Body of pancreas (tissue), 4 donors: ENCODE measurements at places on chromosomes 16 and 17. TPM values are rescaled to one million over a fixed set of nuclear protein-coding genes. Genes with fewer than 3 reads are reported as not detected.
A peak's percentile ranks its signal among the peaks of the same experiment; 100 is the strongest.

Gene C16orf46
- total RNA-seq: 0.33 TPM

Gene EVPL
- 13.0 TPM for total RNA-seq

GRCh38 chr17:78828470-78829185, 12.0 kb downstream of the USP36 start:
- no peak for DNase-seq

GRCh38 chr17:1374431-1375177, 25.4 kb downstream of the YWHAE start:
- DNase-seq: no peak

Gene HSPB9
- 1.8 TPM for total RNA-seq

Gene SMIM5
- total RNA-seq: 5.2 TPM

Gene AKAP1
- 24.4 TPM for total RNA-seq

- DNase-seq: no peak
Measured at GRCh38 chr17:48439110-48439850, 9.3 kb upstream of the SKAP1 start.

Gene SNX11
- total RNA-seq: 5.4 TPM

DNA sequence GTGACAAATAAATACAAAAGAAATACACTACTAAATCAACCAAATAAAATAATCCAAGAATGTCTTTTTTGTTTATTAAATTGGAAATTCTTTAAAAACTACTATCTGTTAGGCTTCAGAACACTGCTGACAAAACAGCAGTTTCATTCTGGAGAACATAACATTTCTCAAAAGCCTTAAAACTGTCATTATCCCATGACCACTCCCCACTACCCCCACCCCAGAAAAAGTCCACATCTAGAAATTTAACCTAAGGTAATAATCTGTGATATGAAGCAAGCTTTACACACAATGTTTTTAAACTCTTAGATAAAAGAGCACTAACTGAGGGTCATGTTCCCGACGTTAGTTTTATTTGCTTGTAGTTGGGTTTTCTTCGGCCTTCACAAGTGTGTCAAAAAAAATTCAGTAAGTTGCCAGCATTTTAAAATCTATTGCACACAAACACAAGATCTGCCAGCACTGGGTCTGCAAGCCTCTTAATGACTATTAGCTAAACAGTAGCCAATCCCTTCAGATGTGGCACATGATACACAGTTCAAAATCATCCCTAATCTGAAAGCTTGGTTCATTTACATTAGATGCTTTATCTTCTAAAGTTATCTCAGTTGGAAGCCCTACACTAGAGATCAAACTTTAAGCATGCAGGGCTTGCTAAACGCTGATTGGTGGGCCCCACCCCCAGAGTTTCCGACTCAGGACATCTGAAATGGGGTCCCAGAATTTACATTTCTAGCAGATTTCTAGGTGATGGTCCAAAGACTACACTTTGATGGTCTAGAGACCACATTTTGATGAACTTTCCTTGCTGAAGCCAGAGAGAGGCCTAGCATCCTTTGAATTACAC, 75.2 kb downstream of the KANSL1 start:
- no peak for DNase-seq

DNA sequence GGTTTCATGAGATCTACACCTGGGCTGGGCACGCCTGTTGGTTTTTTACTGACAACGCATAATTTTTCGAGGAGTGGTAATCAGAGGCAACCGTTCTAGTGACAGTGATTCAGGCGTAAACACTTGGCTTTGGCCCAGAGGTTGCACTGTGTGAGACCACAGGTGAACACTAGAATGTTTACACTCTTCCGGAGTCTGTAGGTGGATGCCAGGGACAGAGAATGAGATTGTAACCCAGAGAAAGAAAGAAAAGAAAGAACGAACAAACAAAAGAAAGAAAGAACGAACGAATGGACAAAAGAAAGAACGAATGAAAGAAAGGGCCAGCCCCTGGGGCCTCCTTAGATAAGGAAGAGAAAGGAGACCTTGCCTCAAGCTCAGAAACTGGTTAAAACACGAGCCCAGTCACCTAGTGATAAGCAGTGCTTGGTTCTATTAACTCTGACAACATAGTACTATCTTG, 113.2 kb downstream of the PRKCB start:
- peak; percentile 14 for DNase-seq

DNA sequence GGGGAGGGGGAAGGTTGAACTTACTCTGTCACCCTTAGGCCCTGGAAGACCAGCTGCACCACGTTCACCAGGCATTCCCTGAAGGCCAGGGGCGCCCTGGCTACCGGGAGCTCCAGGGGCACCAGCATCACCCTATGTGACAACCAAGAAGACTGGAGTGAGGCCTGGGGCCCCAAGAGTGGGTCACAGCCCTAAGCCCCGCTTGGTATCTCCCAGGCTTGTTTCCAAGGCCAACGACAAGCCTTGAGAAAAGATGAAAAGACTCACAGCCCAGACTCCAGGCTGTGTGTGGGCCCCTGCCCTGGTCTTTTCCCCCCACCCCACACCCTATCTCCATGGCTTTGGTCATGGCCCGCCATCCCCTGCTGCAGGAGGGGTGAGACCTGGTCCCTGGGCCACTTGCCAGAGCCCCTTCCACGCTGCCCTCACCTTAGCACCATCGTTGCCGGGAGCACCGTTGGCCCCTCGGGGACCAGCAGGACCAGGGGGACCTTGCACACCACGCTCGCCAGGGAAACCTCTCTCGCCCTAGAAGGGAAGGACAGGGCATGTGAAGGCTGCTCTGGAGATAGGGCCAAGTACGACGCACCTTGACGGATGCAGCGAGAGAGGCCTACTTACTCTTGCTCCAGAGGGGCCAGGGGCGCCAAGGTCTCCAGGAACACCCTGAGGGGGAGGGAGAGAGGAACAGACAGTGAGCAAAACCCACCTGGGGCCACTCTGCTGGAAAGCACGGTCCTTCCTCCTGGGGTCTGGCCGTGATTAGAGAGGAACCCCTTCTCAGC, 9.9 kb downstream of the COL1A1 start:
- DNase-seq: no peak

- no peak for DNase-seq
Measured at GRCh38 chr17:60086818-60087591, 8.3 kb upstream of the HEATR6 start.

DNA sequence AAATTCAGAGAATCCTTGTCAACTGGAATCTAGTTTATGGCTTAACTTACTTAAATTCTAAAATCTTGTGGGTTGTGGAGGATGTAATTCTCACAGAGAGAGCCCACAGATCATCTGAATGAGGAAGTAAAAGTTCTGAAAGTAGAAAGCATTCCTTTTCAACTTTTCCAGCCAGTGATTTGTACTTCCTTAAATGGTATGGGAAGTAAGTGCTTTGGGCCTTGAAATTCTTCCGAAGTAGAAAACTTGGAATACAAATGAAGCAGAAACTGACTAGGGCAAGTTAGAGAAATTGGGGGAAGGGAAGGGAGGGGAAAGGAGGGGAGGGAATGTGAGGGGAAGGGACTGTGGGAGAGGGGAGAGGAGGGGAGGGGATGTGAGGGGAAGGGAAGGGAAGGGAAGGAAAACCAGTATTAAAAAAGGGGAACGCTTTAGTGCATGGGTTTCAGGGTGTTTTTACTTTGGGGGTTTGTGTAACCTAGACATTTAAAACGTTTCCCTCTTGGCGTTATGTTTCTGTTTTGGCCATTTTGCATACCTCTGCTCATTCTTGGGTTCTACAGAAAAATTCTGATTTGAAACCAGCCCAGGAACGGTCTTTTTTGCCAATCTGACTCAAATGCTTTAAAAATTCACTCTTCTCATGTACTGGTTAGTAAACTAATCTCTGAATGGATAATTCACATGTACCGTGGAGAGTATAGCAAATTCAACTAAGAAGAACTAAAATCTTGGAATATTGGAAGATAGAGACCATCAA, 15.5 kb upstream of the SNTB2 start:
- no peak for DNase-seq

Gene ST6GALNAC2
- 10.1 TPM for total RNA-seq

Gene CTRL
- 286 TPM for total RNA-seq

- DNase-seq: no peak
Measured at GRCh38 chr17:43014649-43015542, 7.3 kb downstream of the VAT1 start.

Gene WNT9B
- not detected for total RNA-seq

GRCh38 chr17:34675143-34675542, 95.8 kb downstream of the TMEM132E start:
- DNase-seq: no peak

DNA sequence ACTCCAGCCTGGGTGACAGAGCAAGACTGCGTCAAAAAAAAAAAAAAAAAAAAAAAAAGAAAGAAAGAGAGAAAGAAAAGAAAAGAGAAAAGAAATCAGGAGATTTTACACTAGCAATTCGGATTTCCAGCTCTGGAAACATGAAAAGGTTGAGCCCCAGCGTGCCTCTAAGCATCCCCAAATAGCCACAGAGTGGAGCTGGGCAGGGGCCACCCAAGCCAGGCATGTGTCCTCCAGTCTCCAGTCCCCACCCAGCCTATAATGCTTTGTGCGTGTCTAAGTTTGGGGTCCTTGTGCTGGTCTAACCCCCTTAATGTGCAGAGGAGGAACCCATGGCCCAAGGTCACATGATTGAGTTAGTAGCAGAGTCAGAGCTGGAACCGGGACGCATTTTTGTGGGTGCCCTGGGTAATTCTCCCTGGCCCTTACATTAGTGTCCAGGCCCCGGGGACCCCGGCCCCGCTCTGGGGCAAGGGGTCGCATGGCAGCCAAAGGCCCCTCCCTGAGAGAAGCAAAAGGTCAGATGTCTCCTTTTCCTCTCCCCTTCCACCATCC, 19.9 kb downstream of the ADAM11 start:
- no peak for DNase-seq

Gene CCDC137
- 21.4 TPM for total RNA-seq

GRCh38 chr16:67613808-67614207, 31.1 kb upstream of the CARMIL2 start:
- DNase-seq: peak; percentile 16

GRCh38 chr17:40533896-40534295, 31.4 kb downstream of the CCR7 start:
- no peak for DNase-seq

DNA sequence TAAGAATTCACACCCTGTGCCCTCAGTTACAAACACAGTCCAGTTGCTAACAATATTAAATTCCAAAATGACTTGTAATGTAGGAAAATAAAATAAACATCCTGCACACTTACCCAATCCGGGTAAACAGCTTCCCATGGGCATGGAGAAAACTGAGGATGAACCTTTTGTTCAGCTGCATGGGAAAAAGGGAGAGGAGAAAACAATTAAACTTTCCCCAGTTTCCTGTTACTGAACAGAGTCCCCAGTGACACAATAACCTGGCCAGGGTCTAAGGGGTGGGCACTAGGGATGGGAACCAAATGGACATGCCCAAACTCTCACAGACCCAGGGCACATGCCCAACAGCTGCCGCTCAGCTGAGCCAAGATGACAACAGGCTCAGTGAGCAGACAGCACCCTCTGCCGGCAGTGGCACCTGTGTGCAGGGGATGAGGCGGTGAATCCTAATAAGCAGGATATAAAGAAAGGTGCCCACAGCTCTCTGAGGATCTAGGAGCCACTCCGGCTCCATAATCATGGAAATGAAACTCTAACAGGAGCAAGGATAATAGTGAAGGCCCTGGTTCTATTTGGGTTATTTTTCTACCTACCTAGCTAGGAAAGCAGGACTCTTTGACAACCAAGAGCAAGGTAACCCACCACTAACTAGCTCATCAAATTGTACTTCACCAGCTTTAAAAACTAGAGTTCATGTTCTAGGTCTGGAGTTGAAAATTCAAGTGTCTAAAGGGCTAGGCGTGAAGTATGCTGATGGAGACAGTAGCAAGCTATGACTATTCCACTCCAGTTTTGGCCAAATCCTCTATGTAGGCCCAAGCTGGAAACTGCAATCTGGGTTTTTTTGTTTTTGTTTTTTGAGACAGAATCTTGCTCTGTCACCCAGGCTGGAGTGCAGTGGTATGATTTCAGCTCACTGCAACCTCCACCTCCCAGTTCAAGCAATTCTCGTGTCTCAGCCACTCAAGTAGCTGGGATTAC, 58.8 kb downstream of the SMG6 start:
- peak; percentile 84 for DNase-seq

DNA sequence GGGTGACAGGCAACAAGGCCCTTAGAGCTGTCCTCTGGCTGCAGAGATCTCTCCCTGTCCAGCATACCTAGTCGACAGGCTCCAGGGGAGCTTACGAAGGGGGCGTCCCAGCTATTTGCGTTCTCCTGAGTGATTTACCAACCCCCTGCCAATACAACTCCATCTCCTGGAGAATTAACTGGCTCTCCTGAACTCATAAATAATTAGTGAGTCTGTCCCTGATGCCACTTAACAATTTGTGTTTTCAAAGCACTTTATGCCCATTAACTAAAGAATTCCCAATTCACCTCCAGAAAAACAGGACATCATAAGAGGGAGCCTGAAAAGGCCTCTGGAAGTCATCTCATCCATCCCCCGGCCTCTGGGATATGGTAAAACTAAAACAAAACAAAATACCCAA, 26.7 kb downstream of the SDK2 start:
- DNase-seq: no peak

DNA sequence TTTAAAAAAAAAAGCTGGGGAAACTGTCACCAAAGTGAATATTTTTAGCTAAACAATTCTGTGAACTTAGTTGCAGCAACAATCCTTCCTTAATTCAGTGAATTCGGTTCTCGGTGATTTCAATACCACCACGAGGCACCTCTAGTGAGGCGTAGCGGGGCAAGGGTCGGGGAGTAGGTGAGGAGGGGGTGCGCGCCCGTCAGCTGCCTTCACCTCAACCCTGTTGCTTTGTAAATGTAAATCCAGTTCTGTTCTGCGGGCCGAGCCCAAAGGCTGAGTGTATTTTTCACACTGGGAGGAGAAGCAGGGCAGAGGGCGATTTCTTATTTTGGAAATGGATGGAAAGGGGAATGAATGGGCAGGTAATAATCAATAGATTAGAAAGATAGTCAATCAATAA, 17.4 kb downstream of the SALL1 start:
- no peak for DNase-seq

Gene KRT33B
- total RNA-seq: not detected

DNA sequence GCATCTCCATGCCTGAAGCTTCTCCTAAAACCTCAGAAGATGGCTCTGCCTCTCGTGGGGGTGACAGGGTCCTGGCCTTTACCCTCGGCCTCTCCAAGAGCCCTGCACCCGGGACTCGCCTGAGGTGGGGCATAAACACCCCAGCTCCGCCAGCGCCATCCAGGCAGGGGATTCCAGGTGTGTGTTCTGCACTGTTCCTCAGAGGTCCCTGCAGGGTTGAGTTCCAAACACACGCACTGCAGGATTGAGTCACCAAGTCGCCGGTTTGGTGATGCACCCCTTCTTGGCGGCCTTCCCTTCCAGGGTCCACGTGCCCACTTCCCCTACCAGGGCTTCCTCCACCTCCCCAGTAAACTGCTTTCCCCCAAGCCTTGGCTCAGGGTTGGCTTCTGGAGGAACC, 40.0 kb upstream of the RBFOX3 start:
- no peak for DNase-seq

- peak; percentile 14 for DNase-seq
Measured at GRCh38 chr16:10333321-10334032, 52.4 kb upstream of the ATF7IP2 start.

- no peak for DNase-seq
Measured at GRCh38 chr16:5412731-5413130, 315.1 kb upstream of the EEF2KMT start.

DNA sequence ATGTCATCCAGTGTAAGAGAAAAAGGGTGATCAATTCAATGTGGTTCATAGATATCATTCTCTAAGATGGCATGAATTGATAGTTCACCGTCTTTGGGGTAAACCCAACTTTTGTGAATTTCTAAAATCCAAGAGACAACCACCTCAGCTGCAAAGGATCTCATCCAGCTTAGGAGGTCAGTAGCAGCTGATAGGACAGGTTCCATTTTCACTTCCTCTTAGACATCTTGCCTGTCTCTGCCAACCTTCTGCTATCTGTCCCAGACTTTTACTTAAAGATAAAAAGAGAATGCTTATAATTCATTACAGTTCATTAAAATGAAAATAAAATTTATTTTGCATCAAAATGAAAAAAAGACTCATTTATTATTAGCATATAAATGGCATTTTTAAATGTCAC, 468.2 kb downstream of the XYLT1 start:
- no peak for DNase-seq
